Stimulated activated CD4-positive, alpha-beta T cell treated with anti-CD3 and anti-CD28 coated beads, TNF-alpha, amount 100 ng/mL, for 48 hours (primary cell): ENCODE measurements at places on chromosomes 4 and X.
A peak's percentile ranks its signal among the peaks of the same experiment; 100 is the strongest.

DNA sequence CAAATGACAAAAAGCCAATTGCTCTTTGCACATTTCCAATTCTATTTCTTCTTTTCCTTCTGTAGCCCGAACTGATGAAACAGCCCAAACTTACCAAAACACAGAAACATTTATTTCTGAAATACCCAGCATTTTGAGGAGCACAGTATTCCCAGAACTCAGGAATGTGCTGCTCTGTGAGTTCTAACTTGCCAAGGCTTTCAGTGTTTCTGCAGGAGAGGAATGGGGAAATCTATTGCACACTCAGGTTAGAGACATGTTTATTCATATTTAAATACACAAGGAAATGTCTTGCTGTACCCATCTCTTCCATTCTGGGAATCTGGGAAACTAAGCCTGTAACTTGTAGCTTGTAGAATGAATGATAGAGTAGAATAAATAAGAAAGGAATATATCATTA is 10.7 kb downstream of the TMPRSS11D start:
- DNase-seq: no peak

- DNase-seq: no peak
Measured at GRCh38 chr4:10315638-10316037, 141.6 kb downstream of the ZNF518B start.

- DNase-seq: no peak
Measured at GRCh38 chrX:9503261-9503660, 38.4 kb downstream of the TBL1X start.

GRCh38 chrX:129762448-129762847 is 17.3 kb upstream of the SASH3 start:
- no peak for DNase-seq

DNA sequence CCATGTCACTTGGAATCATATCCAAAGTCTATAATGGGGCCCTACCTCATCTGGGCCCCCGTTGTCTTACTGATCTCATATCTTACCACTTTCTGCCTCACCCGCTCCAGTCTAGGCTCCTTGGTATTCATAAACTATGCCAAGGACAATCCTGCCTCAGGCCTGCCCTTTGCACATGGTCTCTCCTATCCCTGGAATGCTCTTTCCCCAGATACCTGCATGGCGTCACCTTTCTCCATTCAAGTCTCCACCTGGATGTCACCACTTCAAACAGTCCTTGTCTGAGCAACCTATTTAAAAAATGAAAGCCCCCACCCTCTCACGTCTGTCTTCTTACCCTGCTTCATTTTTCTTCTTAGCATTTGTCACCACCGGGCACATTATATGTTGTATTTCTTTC is 8.2 kb downstream of the VGLL1 start:
- DNase-seq: no peak

GRCh38 chrX:53000447-53001135 is 42.3 kb upstream of the FAM156A start:
- DNase-seq: no peak

- no peak for DNase-seq
Measured at GRCh38 chr4:76232681-76233080, 18.8 kb upstream of the FAM47E start.

DNA sequence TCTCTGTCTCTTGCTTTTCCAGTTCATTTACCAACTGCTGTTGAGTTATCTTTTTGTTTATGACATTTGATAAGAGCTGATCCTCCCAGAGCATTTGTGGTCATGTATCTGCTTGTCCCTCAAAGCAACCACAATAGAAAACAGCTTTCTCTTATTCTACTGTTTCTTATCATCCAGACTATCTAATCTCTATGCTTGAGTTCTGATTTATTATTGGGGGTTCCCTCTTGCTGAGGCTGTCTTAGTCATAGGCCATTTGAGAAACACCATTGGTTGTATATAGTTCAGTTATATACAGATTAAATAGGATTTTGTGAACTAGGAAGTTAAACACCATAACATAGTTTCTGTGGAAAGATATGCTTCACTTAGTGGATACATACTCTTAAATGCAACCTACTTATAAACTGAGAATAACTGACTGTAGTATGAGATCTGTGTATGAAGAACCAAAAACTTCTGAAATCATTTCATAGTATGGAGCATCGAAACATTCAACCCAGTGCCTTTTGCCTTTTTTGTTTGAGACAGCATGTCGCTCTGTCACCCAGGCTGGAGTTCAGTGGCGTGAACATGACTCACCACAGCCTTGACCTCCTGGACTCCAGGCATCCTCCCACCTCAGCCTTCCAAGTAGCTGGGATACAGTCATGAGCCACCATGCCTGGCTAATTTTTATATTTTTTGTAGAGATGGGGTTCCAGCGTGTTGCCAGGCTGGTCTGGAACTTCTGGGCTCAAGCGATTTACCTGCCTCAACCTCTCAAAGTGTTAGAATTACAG is 75.8 kb downstream of the STIM2 start:
- no peak for DNase-seq

- DNase-seq: no peak
Measured at GRCh38 chr4:173213296-173213695, 44.7 kb downstream of the GALNT7 start.

DNA sequence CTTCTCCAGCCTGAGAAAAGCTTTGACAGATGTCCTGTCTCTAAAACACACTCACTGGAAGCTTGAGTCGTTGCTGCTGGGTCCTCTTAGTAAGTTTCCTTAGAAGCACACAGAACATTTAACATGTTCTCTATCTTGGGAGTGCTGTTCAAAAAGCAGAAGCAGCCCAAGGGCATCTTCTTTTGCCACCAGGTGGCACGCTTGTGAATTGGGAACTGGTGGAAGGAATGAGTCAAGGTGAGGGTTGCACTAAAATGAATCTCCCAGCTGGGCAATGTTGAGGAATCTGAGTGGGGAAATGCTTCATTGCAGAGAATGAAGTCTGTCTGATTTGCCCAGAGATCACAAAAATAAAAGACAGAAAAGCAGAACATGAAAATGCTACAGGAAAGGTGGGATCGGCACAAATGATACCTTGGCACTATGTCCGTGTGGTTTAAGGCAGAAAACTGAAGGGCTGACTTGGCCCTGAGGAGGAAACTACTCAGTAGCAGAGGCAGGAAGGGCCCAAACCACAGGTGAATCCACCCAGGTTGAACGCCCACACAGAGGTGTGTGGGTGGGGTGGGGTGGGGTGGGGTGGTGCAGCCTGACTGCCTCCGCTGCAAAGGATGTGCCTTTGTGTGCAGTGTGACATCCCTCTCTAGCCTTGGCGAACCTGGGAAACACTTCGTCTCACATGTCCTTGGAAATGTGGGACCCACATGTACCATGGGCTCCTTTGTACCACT is 26.0 kb downstream of the KIT start:
- peak; percentile 18 for DNase-seq

GRCh38 chrX:3940000-3940610 is 226.7 kb upstream of the PRKX start:
- DNase-seq: no peak

- no peak for DNase-seq
Measured at GRCh38 chr4:77631276-77631675, 25.7 kb downstream of the CXCL13 start.

GRCh38 chr4:151004222-151004621 is 10.9 kb downstream of the LRBA start:
- DNase-seq: no peak

DNA sequence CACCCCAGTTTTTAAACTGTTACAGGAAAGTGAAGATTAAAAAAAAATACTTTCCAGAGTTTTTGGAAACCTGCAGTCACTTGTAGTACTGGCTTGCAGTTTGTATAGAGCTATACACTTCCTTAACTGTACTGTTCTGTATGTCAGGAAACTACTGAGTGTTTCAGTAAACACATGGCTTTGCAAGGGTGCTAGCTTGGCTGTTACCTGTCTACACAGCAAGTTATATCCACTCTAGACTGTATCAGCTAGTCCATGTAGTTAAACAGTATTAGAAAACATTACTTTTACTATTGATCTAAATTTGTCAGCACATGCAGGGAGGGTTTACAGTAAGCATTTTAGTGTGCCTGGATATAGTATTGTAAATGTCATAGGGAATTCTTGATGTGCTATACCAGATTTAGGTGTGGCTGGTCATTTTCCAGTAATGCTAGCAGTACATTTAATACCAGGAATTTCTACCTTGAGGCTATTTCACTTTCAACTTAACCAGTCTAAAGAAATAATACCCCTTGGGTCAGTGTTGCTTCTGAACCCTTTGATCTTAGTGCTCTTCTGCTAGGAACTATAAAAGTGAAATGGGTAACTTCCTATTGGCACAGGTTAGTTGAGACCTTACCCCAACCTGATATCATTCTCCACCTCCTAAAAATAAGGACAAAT is 192.3 kb upstream of the ANKRD50 start:
- DNase-seq: no peak

GRCh38 chr4:3365871-3366842 is 73.3 kb downstream of the RGS12 start:
- no peak for DNase-seq

- no peak for DNase-seq
Measured at GRCh38 chr4:17068392-17068791, 169.9 kb upstream of the LDB2 start.

DNA sequence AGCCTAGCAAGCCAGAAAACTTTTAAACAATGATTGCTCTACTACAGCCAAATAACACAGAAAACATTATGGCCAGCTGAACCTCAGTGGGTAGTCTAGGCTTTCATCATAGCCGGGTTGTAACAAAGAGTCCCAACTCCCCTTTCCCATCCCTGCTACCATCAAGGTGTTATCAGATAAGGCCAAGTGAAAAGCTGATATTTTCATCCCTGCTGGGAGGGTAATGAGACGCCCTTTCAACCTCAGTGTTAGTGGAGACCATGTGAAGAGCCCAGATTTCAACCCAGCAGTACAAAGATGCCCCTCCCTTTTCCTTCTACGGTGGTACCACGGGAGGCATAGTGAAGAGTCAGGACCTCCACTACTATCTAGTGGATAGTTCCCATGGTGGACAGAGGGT is 433.7 kb downstream of the GPM6A start:
- DNase-seq: no peak
